ENCODE measurements at places on chromosomes 12 and 14.

- no peak for DNase-seq
Observed at GRCh38 chr14:22466491-22466890, 122.5 kb downstream of the DAD1 start.

GRCh38 chr12:21818627-21819026 is 44.1 kb upstream of the KCNJ8 start:
- no peak for DNase-seq

GRCh38 chr14:102868956-102869547 is 53.4 kb upstream of the AMN start:
- no peak for DNase-seq

DNA sequence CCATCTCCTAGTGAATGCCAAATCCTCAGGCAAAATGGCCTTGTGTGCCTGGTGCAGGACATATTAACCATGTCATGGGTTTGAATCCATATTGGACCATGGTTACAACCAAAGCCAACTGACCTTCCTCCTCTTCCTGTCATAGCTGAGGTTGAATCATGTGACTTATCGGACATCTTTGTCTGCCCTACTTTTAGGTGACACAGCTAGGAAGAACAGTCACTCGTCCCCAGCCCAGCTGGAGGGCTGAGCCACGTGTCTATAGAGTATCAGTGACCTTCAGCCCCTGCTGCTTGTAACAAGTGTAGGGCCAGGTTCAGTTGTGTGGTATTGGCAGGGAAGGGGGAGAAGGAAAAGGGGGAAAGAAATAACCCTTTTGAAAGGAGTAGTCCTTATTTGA is 225.2 kb downstream of the KTN1 start:
- DNase-seq: no peak

DNA sequence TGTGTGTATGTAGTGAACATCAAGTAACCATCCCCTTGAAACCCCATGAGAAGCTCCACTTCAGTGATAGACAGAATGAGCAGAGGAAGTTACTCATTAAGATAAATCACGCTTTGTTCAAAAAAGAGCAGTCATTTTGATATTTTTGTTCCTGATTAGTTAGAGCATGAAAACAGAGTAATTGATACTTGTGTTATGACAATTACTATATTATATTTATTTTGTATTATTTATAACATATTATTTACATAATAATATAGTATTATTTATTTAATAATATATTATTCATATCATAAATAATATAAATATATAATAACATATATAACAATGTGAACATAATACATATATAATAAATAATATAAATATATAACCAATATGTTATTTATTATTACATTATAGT is 580.9 kb downstream of the SOX5 start:
- DNase-seq: no peak

DNA sequence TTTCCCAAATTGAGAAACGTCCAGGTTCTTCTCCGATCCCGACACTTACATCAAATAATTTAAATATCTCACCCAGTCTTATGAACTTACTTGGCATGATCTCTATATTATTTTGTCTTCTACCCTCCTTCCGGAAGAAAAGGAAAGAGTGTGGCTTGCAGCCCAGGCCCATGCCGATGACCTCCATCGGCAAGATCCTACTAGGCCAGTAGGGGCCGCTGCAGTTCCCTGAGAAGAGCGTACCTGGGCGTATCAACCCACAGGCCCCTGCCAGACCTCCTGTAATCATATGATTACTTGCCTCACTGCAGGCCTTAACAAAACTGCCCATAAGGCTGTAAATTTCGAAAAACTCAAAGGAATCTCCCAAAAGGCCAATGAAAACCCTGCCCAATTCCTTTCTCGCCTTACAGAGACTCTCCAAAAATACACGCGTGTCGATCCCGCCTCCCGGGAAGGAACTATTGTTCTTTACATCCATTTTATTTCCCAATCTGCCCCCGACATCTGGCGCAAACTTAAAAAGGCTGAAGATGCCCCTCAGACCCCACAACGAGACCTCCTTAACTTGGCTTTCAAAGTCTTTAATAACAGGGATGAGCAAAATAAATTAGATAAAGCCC is 69.6 kb downstream of the MOK start:
- peak; percentile 92 for DNase-seq

- DNase-seq: no peak
Observed at GRCh38 chr14:35985474-35986218, 159.5 kb downstream of the BRMS1L start.

DNA sequence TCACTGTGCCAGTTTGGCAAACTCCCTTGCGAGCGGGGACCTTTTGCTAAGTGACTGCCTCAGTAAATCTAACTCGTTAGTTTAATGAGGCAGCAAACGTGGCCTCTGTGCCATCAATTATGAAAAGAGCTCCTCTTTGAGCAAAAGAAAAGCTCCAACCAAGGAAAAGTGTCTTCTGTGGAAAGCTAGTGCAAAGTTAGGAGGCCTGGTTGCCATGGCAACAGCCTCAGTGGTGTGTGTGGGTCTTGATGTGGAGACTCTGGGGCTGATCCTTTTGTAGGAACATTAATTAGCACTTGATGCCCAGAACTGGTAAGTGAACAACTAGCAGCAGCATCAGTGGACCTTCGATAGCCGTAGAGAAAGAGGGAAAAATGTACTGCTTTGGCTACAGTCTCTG is 145.7 kb downstream of the CHST11 start:
- no peak for DNase-seq

GRCh38 chr12:48803675-48804074 is 14.6 kb upstream of the CACNB3 start:
- no peak for DNase-seq

DNA sequence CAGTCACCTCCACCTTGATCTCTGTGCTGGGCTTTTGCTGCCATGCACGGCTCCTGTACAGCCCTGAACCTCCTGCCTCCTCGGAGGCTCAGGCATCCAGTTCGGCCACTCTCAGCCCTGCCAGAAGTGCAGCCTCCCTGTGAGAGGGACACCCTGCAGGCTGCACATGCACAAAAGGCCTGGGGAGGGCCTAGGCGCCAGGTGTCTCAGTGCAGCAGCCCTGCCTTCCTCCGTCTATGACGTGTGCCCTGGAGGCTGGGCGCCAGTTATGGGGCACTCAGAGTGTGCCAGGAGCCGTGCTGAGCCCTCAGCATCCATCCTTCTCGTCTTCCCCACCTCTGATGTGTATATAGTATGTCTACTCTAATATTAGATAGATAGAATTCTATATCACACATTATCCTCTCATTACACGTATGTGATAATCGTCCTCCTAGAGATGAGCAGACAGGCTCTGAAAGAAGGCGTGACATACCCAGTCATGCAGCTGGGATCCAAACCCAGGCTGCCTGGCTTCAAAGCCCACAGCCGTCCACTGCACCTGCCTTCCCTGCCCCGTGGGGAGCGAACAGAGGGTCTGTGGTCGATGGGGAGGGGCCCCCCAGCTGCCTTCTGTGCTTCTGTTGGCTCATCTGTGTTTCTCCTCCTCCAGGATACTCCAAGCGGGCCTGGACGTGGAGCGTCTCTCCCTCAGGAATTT is 101.1 kb downstream of the B4GALNT3 start:
- DNase-seq: no peak

DNA sequence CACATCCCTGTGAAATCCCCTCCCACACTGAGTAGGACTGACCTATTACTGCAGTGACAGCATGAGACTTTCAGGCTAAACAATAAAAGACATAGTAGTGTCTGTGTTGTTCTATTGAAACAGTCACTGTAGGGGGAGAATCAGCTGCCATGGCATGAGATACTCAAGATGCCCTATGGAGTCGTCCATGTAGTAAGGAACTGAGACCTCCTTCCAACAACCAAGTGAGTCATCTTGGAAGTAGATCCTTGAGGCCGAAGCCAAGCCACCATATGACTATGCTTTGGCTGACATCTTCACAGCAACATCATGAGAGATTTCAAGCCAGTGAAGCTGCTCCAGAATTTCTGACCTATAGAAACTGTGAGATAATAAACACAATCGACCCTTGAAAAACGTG is 12.1 kb upstream of the LRP6 start:
- no peak for DNase-seq

- no peak for DNase-seq
Observed at GRCh38 chr12:29066011-29066588, 83.0 kb upstream of the FAR2 start.

DNA sequence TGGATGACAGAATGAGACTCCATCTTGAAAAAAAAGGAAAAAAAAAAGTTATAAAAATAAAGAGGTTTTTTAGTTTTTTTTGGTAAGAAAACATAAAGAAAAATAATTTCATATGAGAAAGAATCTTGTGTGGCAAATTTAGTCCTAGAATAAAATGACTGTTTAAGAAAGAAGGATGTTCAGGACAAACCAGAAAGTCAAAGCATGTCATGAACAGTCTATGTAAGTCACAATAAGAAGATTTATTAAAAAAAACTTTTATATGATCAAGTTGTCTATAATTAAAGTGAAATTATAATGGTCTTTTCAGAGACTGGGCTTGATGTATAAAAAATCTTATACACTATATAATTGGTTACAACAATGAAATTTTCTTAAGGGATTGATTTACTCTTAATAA is 68.1 kb upstream of the HECTD1 start:
- DNase-seq: no peak

- DNase-seq: no peak
Observed at GRCh38 chr12:76766161-76766560, 2.2 kb downstream of the ZDHHC17 start.

DNA sequence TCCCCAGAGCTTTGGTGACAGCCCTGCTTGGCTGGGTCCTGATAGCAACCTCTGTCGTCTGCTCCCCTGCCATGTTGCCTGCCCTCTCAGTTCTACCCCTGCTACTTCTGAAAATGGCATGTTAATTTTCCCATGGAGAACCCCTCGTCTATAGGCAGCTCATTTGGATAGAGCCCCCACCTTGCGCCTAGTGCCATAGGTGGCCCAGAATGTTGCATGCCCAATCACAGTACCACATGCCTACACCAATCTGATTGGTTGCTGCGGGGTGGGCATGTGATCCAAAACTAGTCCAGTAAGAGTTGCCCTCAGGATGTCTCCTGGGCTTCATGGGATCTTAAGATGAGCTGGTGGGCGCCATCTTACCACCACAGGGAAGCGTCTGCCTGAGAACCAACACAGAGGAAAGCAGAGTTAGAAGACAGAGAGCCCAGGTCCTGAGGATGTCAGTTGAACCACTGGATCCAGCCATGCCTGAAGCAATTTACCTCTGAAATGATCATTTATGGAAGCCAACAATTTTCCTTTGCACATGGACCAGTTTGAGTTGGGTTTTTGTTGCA is 85.7 kb downstream of the PAPOLA start:
- no peak for DNase-seq

DNA sequence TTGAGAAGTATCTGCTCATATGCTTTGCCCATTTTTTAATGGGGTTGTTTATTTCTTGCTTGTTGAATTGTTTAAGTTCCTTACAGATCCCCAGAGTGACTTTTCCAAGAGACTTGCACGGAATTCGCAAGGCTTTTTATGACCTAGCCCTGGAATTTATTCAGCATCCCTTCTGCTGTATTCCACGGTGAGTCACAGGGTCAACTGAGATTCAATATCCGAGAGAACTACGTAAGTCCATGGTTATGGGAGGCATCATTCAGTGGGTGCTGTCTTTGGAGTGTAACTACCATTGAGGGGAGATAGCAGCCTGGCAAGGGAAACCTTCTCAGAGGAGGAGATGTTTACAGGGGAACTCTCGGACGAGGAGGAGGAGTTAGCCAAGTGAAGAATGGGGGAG is 20.9 kb upstream of the GPRC5A start:
- DNase-seq: no peak

DNA sequence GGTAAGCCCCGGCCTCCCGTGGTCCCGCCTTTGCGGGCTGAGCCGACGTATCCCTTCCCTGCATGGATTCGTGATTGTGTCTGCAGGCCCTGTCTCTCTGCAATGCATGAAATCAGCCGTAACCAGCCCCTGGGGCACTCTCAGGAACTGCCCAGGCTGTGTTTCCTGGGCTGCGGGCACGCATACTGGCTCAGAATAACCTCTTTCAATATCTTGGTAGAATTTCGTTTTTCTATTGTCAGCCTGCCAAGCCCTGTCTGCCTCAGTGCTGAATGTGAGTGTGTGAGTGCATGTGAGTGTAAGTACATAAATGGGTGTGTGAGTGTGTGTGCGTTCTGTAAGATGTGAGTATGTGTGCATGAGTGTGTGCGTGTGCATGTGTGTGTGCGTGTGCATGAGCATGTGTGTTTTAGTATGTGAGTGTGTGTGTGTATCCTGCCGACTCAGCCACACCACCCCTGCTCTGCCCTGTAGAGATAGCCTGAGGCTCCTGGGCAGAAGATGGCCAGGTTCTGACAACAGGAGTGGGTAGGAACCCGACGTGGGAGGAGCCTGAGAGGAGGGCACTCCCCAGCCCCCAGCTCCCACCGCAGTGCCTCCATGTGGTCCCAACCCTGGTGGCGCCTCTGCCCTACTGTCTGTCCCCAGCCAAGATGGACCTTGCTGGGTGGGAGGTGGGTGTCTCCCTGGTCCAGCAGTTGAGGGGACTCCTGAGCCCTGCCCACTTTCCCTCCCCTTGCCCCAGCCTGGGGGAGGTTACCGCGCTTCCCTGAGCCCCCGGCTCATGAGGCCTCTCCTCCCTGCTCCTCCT is 268.8 kb downstream of the ADGRD1 start:
- peak; percentile 33 for DNase-seq

GRCh38 chr14:33833706-33834465 is 117.0 kb downstream of the EGLN3 start:
- no peak for DNase-seq

DNA sequence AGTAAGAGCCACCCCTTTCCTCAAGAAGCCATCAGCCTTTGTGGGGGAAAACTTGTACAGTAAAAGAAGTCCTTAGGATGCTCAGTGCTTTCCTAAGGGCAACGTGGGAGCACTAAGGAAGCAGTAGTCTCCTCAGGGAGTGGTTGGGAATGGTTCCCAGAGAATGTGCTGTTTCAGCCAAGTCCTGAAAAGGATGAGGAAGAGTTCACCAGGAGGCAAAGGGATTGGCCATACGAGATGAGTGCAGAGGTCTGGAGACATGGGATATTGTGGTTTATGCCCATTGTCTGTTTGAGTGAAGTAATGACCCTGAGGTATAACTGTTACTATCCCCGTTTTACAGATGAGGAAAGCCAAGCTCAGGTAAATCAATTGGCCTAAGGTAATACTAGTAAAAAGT is 86.0 kb upstream of the ATF1 start:
- DNase-seq: no peak

GRCh38 chr12:130366159-130366558 is 28.5 kb downstream of the PIWIL1 start:
- DNase-seq: no peak

DNA sequence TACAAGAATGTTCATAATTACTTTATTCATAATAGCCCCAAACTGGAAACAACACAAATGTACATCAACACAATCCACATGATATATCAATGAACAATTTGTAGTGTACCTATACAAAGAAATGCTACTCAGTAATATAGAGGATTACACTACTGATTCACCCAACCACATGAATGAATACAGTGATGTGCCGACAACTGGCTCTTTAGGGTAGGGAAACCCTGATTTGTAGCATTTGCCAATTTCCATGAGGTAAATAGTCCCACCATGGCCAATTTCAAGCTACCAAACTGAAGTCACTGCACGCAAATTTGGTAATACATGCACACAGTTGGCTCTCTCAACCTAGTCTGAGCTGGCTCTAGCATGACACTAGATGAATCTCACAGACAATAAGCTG is 190.4 kb upstream of the KRR1 start:
- no peak for DNase-seq

- no peak for DNase-seq
Observed at GRCh38 chr12:61538951-61539350, 721.3 kb upstream of the USP15 start.

GRCh38 chr12:131035245-131035681 is 81.6 kb downstream of the ADGRD1 start:
- no peak for DNase-seq

GRCh38 chr14:23121361-23121771 is 2.3 kb upstream of the CEBPE start:
- DNase-seq: peak; percentile 47
